ENCODE measurements at places on chromosomes 12 and 14. TPM values are rescaled to one million over a fixed set of nuclear protein-coding genes. Genes with fewer than 3 reads are reported as not detected.
A peak's percentile ranks its signal among the peaks of the same experiment; 100 is the strongest.

Gene TPH2
- not detected for total RNA-seq

Gene ENDOU
- not detected for total RNA-seq

Gene C12orf50
- not detected for total RNA-seq

Gene SLCO1B1
- total RNA-seq: not detected

- H3K36me3 ChIP-seq: peaks cover 35% of the 10 kb centered on the region
- H3K4me1 ChIP-seq: peaks cover 4% of the 10 kb centered on the region
- no peak overlapping the region for H3K27ac ChIP-seq
Observed at GRCh38 chr14:71013551-71014192, 106.4 kb downstream of the PCNX1 start.

GRCh38 chr14:101705733-101706508 lies 55.6 kb upstream of the PPP2R5C start:
- H3K27ac ChIP-seq: peak overlapping the region; percentile 75
- H3K4me1 ChIP-seq: peaks cover 31% of the 10 kb centered on the region

GRCh38 chr14:54625112-54625511 lies 58.2 kb downstream of the SAMD4A start:
- H3K36me3 ChIP-seq: peaks cover 5% of the 10 kb centered on the region
- DNase-seq: no peak
- H3K27me3 ChIP-seq: no peaks in the 10 kb centered on the region
- no peak overlapping the region for H3K4me3 ChIP-seq

GRCh38 chr14:67579636-67580035 lies 20.4 kb downstream of the PIGH start:
- no peaks in the 10 kb centered on the region for H3K36me3 ChIP-seq
- H3K4me1 ChIP-seq: peaks cover 12% of the 10 kb centered on the region
- no peak overlapping the region for H3K27ac ChIP-seq

- H3K4me1 ChIP-seq: peaks cover 6% of the 10 kb centered on the region
- peaks cover 62% of the 10 kb centered on the region for H3K36me3 ChIP-seq
- H3K27me3 ChIP-seq: no peaks in the 10 kb centered on the region
- no peak overlapping the region for H3K27ac ChIP-seq
- no peak overlapping the region for H3K4me3 ChIP-seq
- DNase-seq: no peak
Observed at GRCh38 chr12:62401631-62402030, 65.0 kb upstream of the MON2 start.

- no peak overlapping the region for H3K27ac ChIP-seq
- no peaks in the 10 kb centered on the region for H3K27me3 ChIP-seq
- DNase-seq: no peak
- no peaks in the 10 kb centered on the region for H3K4me1 ChIP-seq
- H3K4me3 ChIP-seq: no peak overlapping the region
- no peaks in the 10 kb centered on the region for H3K36me3 ChIP-seq
Observed at GRCh38 chr14:68448252-68448902, 344.5 kb downstream of the ZFP36L1 start.

GRCh38 chr14:102819176-102819628 lies 42.0 kb downstream of the TRAF3 start:
- peak overlapping the region; percentile 73 for H3K4me3 ChIP-seq
- H3K4me1 ChIP-seq: peaks cover 79% of the 10 kb centered on the region
- H3K27me3 ChIP-seq: no peaks in the 10 kb centered on the region

DNA sequence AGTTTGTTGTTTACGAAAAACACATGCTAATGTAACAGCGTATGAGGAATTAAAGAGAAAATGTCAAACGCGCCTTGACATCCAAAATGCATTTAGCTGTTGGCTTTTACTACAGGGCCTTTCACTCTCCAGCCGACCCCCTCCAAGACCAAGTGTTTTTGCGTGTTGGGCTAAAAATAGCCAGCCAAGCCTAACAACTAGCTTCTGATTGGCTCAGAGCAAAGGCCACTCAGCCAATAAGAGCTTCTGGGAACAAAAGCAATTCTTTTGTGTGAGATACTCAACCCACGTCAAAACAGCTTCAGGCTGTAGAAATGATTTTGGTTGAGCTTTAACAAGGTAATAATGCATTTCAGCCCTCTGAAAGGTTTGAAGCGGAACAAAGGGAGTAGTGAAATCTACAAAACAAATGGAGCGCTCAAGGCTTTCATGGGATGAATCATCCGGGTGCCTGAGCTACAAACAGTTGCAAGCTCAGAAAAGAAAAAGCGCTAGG lies 198.7 kb upstream of the DCN start:
- H3K36me3 ChIP-seq: no peaks in the 10 kb centered on the region
- peak overlapping the region; percentile 67 for H3K4me3 ChIP-seq
- peaks cover 12% of the 10 kb centered on the region for H3K27me3 ChIP-seq

DNA sequence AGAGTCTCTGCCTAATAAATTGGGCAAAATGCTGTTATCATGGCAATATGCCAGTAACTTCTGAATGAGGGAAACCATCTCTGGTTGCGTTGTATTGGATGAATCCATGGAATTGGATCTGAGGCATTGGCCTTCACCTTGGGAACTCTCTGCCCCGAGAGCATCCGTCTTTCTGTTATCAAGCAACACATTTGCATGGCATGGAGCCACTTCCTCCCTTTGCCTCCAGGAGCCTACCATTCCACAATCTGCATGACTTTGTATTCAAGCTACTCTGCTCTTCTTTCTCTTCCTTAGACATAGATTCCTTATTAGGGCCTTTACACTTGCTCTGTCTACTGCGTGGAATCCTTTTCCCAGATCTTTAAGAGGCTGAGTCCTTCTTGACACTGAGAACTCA lies 57.2 kb downstream of the RIC8B start:
- H3K27me3 ChIP-seq: no peaks in the 10 kb centered on the region
- no peak overlapping the region for H3K4me3 ChIP-seq
- no peak for DNase-seq
- peaks cover 5% of the 10 kb centered on the region for H3K4me1 ChIP-seq
- peaks cover 14% of the 10 kb centered on the region for H3K36me3 ChIP-seq

Data from activated CD8-positive, alpha-beta memory T cell treated with anti-CD3 and anti-CD28 coated beads, Interleukin-2, amount 10 ng/mL, durations not matched to agents 7 days and 5 days (primary cell).